Right renal pelvis (tissue), 4 donors: ENCODE measurements at places on chromosomes 6 and 20.

DNA sequence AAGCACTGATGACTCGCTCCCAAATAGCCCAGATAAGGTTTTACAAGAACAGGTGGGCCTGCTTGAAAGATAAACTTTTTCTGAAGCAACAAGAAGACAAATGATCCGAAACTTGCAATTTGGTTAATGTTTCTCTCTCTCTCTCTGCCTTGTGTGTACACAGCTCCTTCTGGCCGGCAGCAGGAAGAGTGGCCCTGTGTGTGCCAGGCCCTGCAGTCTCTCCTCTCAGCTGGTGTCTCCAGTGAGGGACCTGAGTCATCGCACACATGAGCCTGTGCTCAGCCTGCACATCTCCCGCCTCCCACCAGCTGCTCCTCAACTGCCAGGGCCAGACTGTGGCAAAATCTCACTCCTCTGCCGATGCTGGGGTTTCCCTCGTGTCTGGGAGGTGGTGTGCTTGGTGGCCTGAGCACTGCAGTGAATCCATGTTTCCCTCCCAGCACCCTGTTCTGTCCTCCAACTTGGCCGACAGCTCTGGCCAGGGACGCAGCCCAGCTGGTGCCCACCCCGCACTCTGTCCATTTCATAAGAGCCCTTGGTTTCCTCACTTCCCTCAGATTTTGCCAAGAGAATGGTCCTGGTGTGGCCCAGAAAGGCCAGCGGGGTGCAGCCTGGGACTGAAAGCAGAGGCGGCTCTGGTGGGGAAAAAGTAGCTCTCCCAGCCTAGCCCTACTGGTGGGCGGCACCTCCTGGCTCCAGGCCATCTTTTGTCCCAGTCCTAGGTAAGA, 49.4 kb downstream of the ERMARD start:
- no peak for DNase-seq

DNA sequence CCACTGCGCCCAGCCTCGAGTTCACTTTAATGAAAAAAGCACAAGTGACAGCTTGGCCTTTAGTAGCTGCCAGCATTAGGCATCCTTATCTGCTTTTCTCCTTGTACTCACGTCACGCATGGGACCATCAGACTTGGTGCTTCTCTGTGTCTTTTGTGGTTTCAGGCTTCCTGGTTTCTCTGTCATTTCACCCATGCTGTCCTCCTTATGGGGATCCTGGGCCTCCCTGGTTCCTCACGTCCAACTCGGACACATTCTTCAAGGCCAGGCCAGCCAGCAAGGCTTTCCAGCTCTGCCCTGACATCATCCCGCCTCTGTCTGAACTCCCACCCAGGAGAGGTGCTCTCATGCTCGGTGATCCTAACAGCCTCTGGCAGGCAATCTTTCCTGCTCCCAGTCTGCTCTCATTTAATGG, 83.2 kb downstream of the TIAM2 start:
- DNase-seq, result no peak

DNA sequence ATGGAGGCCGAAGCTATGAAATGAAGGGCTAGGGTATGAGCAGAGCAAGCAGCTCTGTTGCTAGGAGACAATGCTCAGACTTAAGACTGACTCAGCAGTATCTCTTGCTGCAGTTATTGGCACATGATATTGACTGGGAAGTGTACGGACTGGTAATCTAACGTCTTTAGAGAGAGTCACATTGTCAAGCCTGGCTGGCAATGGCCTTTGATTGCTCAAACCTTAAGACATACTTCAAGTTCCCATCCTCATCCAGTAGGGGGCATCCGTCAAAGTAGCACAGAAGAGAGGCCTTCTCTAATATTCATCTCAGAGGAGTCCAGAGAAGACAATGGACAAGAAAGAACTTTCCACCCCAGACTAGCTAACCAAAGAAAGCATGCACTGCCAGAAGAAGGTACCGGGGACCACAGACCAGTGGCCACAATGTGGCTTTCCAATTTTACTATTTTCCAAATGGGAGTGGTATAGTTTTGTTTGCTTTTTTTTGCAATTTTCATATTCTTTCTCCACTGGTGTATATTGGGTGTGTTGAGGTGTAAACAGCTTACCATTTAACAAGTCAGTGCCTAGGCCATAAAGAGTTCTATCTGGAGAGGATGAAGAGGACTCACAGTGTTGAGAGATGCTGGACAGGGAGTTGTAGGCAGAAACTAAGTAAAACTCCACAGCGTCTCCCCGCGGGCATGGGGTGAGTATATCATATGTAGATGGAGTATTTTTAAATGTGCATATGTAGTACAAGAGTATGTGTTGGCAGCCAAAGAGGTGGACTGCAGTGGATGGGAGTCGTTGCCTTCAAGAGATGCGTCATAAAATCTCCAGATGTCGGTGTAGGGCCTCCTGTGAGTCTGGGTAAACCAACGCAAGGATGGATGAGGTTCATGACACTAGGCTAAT, 36.7 kb downstream of the LRFN2 start:
- no peak for DNase-seq

- DNase-seq, result no peak
These were observed 33.9 kb upstream of the MRGBP start for GRCh38 chr20:62762376-62762775.

GRCh38 chr6:33513213-33513612, 58.8 kb downstream of the ZBTB9 start:
- DNase-seq, result no peak

DNA sequence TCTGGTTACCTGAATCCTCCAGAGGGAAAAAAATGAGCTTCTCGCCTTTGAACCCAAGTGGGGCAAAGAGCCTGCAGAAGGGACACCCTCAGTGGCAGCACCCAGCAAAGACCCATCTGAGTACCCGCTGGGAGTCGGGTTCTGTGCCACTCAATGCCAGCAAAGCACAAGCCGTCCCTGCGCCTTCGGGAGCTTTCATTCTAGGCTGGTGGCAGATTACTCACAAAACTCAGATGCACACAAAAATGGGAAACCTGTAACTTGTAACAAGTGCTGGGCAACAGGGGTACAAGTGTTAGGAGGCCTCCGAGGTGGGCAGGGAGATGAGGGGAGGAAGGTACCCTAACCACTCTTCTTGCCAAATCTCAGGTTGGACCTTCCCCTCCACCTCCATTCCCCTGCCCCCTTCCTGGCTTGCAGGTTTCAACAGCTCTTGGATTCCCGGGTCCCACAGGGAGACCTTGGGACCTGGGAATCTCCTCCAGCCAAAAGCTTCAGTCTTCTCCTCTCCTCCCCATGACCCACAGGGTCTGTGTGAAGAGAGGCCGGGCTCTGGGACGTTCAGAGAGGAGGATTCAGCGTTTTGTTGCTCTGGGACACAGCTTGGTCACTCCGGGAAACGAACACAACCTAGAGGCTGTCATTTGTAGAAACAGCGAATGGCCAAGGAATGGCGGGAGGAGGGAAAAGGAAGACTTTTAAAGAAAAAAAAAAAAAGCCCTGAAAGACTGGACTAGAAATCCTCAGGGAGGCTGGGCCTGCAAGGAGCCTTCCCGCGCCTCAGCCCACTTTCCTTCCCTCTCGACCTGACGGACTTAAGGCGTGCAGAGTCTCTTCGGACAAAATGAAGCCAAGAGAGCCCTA, 1.2 kb upstream of the PARD6B start:
- no peak for DNase-seq

- no peak for DNase-seq
These were observed 963 bp downstream of the FOXF2 start for GRCh38 chr6:1390133-1390945.

- DNase-seq, result no peak
These were observed 110.8 kb upstream of the SCP2D1 start for GRCh38 chr20:18702736-18703135.

DNA sequence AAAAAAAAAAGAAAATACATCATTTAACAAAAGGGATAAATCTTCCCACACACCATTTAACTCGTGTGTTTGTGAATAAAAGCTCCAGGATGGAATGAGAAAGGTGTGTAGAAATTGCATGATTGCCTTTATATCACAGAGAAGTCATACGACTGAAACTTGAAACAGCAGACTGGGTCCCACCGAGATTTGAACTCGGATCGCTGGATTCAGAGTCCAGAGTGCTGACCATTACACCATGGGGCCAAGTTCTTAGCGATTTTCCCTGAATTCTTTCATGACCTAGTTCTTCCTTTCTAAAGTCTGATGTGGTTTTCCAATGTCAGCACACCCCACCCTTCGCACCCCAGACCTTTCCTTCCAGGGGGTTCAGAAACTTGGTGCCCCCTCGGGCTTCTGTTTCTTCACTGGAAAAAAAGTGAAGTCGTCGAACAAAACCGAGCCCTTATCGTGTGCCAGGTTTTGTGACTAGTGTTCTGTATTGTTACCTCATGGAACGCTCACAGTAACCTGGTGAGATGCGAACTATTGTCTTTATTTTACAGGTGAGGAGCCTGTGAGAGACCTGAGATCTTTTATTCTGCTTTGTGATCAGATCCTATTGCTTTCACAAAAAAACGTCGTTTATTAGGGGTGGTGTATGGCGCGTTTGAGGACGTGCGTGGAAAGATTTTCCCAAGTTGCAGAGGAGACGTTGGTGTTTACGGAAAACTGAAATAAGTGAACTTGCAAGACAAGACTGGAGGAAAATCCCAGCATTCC, 120.8 kb downstream of the OR2B2 start:
- DNase-seq, result peak; percentile 77

- no peak for DNase-seq
These were observed 49.2 kb upstream of the HDAC2 start for GRCh38 chr6:114020196-114020595.

- no peak for DNase-seq
These were observed 299.0 kb downstream of the DOK5 start for GRCh38 chr20:54774426-54774825.

- DNase-seq, result no peak
These were observed 9.7 kb downstream of the BEND3 start for GRCh38 chr6:107105511-107106116.

DNA sequence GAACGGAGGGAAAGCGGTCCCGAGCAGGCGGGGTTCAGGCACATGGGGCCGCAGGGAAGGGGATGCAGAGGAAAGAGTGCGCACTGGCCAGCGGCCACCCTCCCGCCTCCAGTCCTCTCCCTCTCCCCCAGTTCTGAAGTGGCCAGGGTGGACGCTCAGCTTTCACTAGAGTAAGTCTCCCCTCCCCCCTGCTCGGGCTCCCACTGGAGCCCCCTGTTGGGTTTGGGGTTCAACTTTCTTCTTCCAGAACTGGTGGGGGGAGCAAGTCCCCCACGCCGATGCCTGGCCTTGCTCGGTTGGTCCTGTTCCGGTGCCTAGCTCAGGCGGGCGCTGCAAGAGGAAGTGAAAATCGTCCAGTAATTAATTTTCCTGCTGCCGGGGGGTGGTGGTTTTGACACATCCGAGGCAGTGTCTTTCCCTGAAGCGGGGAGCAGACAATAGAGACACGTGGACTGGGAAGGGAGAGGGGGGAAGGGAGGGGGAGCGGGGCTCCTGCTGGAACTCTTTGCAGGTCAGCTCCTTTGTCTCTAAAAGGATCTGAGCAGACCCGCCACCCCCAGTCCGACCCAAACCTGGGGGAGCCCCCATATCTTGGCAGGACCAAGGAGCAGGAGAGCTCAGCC, 824 bp upstream of the SCRT2 start:
- DNase-seq, result no peak

DNA sequence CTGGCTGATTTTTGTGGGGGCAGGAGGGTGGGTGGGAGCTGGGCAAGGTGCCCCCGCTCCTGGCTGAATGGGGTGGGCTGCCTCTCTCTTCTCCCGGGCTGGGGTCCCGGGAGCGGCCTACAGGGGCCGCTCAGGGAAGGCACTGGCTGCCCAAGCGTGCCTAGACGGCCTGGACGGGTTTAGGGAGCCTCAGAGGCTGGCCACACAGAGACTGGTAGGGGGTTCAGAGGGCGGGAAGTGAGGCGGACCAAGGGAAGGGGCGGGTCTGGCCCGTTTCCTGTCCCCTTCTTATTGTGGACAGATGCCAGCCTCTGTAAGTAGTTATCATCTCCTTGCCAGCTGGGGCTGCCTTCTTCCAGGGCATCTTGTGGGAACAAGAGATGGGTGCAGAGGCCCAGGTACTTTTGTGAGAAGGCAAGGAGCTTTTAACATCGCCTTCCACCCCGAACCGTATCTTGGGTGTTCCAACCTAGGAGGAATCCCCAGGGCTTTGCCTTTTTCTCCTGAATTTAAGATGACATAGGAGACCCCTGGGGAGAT, 437 bp downstream of the CD40 start:
- DNase-seq, result no peak

- DNase-seq, result no peak
These were observed 539.4 kb downstream of the PTPRT start for GRCh38 chr20:42650191-42650746.

- no peak for DNase-seq
These were observed 44.3 kb downstream of the EZR start for GRCh38 chr6:158774717-158775449.

DNA sequence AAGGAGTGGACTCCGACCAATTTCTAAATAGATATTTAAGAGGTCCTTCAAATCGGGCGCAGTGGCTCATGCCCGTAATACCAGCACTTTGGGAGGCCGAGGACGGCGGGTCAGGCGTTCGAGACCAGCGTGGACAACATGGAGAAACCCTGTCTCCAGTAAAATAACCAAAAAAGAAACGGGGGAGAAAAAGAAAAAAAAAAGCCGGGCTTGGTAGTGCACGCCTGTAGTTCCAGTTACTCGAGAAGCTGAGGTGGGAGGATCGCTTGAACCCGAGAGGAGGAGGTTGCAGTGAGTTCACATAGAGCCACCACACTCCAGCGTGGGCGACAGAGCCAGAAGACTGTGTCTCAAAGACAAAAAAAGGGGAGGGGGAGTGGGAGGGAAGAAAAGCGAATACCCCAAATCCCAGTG, 53.3 kb upstream of the HFE start:
- no peak for DNase-seq

GRCh38 chr6:43014434-43014909, 423 bp downstream of the KLHDC3 start:
- DNase-seq, result no peak

GRCh38 chr6:448296-449056, 56.9 kb downstream of the IRF4 start:
- no peak for DNase-seq

DNA sequence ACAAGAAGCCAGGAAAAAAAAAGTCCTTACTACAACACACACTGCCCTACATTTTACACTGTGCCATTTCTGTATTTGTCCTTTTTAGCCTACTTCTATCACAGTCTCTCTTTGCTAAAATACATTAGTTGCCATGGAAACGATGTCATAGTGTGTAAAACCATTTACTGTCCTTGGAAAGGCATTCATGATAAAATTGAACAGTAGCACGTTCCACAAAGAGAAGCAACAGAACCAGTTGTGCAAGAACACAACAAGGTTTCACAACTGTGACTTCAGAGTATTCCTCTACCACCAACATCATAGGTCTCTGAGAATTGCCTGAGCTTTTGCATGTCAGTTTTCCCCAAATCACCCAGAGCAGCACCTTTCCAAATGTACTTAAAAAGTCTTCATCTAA, 20.5 kb downstream of the FYN start:
- DNase-seq, result no peak

- DNase-seq, result no peak
These were observed 101.8 kb upstream of the SULF2 start for GRCh38 chr20:47887064-47887463.

DNA sequence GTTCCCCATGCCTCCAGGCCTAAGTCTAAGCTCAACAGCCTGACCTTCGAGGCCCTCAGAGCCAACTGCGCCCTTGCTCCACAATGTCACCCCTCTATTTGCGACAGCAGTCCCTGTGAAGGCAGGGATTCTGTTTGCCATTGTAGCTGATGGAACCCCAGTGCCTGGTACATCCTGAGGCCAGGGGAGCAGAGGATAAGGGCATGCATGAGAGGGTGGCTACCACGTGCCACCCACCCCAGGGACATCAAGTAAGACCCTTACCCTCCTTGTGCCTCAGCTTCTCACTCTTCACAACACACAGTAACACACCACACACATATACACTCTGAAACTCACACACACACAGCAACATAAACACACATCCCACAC, 20.0 kb upstream of the SIRPA start:
- no peak for DNase-seq

GRCh38 chr6:125363824-125364165, 62.0 kb upstream of the HDDC2 start:
- DNase-seq, result no peak
